ENCODE measurements at places on chromosomes 5 and 9. TPM values are rescaled to one million over a fixed set of nuclear protein-coding genes. Genes with fewer than 3 reads are reported as not detected.

GRCh38 chr5:54927097-54927746 lies 58.2 kb downstream of the ESM1 start:
- no peak for DNase-seq

DNA sequence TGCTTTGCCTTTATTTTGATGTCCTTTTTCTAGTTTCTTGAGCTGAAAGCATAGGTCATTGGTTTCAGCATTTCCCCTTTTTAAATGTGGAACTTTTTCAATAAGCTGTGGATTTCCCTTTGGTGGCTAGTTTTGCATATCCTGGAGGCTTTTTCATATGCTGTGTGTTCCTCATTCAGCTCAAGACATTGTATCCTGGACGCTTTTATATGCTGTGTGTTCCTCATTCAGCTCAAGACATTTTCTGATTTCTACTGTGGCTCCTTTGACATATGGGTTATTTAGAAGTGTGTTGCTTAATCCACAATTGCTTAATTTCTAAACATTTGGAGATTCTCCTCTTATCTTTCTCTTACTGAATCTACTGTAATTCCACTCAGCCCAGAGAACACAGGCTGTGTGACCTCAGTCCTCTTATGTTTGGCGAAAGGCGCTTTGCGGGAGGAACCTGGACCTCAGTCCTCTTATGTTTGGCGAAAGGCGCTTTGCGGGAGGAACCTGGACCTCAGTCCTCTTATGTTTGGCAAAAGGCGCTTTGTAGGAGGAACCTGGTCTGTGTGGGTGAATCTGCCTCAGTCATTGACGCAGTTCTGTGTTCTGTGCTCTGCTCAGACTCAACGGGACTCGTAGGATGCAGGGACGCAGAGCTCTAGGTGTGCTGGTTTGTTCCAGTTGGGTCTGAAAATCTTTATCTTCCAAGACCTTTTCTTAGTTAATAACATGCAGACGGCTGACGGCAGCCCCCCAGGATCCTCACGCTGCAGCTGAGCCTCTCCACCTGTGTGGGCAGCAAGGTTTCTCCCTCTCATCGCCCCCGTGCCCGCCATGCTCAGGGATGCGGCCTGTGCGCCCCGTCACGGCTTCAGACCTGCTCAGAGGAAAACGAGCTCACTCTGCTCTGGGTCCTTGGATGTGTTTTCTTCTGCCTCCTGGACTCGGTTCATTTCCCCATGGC lies 6.0 kb upstream of the SLC9A3 start:
- DNase-seq = no peak

DNA sequence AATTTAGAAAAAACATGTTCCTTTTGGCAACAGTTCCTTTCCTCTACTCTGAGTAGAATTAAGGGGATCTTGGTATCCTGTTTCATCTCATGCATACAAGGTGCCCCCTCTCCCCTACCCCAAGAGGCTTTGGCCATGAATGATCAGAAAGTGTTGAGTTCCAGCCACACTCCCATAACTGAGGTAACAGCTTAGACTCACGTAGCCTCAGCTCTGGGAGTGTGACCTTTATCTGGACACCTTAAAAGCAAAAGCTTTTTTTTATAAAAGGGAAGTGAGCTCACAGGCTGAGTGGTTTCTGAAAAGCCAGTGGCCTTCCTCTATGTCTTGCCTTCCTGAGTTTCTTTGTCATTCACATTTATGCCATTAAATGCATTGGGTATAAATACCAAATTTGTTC lies 900 bp upstream of the HAVCR2 start:
- DNase-seq = peak; percentile 44

DNA sequence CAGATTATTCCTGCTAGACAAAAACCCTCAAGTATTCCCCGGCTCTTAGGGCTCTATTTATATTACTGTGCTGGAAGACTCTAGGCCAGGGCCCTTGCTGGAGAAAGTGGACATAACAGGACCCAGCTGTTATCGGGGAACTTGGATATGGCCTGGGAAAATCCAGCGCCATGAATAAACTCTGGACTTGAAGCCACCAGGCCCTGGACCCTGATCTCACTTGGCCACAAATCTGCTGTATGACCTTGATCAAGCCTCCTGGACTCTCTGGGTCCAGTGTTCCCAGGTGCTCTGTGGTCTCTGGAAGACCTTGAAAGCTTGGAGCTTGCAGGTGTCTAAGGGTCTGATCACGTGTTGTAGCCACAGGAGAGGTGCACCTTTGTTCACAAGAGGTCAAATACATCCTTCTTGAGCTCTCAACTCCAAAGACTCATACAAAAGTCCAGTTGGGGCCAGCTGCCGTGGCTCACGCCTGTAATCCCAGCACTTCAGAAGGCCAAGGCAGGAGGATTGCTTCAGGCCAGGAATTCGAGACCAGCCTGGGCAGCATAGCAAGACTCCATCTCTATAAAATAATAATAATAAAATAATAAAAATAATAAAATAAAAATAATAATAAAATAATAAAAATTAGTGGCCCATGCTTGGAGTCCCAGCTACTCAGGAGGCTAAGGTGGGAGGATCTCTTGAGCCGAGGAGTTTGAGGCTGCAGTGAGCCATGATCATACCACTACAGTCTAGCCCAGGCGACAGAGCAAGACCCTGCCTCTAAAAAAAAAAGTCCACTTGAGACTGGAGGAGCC lies 26.5 kb downstream of the COL27A1 start:
- no peak for DNase-seq

DNA sequence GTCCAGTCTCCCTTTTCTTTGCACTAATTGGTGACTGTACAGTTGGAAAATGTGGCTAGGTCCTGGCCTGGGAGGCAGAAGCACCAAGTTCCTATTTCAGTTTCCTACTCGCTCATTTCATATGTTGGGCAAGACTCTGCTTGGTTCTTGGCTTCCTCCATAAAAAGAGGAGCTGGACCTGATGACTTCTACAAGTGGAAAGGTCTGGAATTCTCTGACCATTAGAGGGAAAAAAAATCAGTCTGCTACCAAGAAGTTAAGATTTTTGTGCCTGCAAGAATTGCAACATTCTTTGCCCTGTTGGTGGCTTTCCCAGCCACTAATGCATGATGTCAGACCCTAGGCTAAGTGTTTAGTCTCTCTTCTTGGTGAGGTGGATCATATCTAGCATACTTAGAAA lies 91.5 kb downstream of the WDR41 start:
- DNase-seq = no peak

- DNase-seq = no peak
Observed at GRCh38 chr9:132862533-132862932, 15.6 kb downstream of the AK8 start.

- no peak for DNase-seq
Observed at GRCh38 chr9:83538890-83539238, 663 bp upstream of the FRMD3 start.

Gene PCDHB9
- not detected for total RNA-seq

GRCh38 chr5:23208959-23209431 lies 298.4 kb upstream of the PRDM9 start:
- DNase-seq = no peak

Gene DMRT1
- total RNA-seq = not detected

Gene ADCY2
- not detected for total RNA-seq

Gene AJM1
- total RNA-seq = 5.8 TPM

- no peak for DNase-seq
Observed at GRCh38 chr5:5739490-5739945, 317.0 kb downstream of the ICE1 start.
